ENCODE measurements at places on chromosomes 16 and 17.

- H3K27me3 ChIP-seq, result no peaks in the 10 kb centered on the region
- peaks cover 34% of the 10 kb centered on the region for H3K36me3 ChIP-seq
- no peaks in the 10 kb centered on the region for H3K4me1 ChIP-seq
- no peak overlapping the region for H3K4me3 ChIP-seq
These were observed 22.9 kb downstream of the UBN1 start for GRCh38 chr16:4870138-4870671.

DNA sequence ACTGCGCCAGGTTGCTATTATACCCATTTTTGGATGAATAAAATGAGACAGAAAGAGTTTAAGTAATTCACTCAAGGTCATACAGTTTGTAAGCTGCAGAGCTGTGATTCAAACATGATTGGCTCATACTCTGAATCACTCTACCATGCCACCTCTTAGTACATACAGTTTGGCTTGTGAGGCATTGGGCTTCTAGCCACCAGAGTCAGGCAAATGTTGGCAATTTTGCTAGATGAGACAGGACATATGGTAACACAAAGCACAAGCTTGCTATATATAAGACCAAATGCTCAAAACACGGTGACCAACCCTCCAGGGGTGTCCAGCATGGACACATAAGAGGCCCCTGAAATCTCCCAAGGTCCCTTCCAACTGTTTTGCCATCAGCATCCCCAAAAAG is 236.0 kb upstream of the IRX5 start:
- H3K4me1 ChIP-seq, result no peaks in the 10 kb centered on the region
- no peaks in the 10 kb centered on the region for H3K36me3 ChIP-seq
- no peak overlapping the region for H3K4me3 ChIP-seq
- H3K27me3 ChIP-seq, result no peaks in the 10 kb centered on the region
- no peak overlapping the region for H3K27ac ChIP-seq

DNA sequence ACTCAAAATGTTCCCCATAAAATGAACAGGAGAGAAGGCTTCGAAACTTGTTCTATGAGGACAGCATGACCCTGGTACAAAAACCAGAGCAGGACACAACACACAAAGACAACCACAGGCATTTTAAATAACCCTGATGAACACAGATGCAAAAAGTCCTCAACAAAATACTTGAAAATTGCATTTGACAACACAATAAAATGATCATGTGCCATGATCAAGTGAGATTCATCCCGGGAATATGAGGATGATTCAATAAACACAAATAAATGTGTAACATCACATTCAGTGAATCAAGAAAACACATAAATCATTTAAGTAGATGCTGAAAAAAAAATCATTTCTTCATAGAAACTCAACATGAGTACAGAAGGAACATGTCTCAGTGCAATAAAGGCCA is 208.4 kb upstream of the WSB1 start:
- no peaks in the 10 kb centered on the region for H3K36me3 ChIP-seq
- no peak for DNase-seq
- no peaks in the 10 kb centered on the region for H3K27me3 ChIP-seq
- no peak overlapping the region for H3K4me3 ChIP-seq
- no peak overlapping the region for H3K27ac ChIP-seq

- DNase-seq, result peak; percentile 27
- H3K27ac ChIP-seq, result peak overlapping the region; percentile 74
- no peaks in the 10 kb centered on the region for H3K27me3 ChIP-seq
- peak overlapping the region; percentile 81 for H3K4me3 ChIP-seq
These were observed 1.0 kb downstream of the GDE1 start for GRCh38 chr16:19520861-19521331.

DNA sequence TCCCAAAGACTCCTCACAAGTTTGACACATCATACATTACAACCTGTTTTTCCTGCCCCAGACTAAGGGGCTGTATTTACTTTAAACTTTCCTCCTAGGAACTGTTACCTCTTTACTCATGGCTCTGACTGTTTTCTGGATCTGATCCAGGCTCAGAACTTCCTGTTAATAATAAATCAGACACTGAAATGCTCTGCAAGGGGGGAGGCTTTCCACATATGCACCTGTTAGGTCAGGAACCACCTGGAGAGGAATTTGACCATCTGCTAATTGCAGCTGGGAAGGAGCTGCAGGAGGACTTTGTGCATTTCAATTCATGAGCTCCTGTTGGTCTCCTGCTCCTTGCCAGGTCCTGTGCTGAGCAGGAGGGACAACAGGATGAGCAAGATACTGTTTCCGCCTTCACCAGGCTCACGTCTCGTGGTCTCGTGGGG is 476.9 kb upstream of the CDH5 start:
- H3K36me3 ChIP-seq, result no peaks in the 10 kb centered on the region
- no peak overlapping the region for H3K27ac ChIP-seq
- no peaks in the 10 kb centered on the region for H3K27me3 ChIP-seq
- H3K4me1 ChIP-seq, result no peaks in the 10 kb centered on the region

- H3K4me3 ChIP-seq, result no peak overlapping the region
- no peaks in the 10 kb centered on the region for H3K4me1 ChIP-seq
- H3K27ac ChIP-seq, result no peak overlapping the region
- DNase-seq, result no peak
- H3K27me3 ChIP-seq, result no peaks in the 10 kb centered on the region
- no peaks in the 10 kb centered on the region for H3K36me3 ChIP-seq
These were observed 265.0 kb upstream of the FOXF1 start for GRCh38 chr16:86245351-86245750.

DNA sequence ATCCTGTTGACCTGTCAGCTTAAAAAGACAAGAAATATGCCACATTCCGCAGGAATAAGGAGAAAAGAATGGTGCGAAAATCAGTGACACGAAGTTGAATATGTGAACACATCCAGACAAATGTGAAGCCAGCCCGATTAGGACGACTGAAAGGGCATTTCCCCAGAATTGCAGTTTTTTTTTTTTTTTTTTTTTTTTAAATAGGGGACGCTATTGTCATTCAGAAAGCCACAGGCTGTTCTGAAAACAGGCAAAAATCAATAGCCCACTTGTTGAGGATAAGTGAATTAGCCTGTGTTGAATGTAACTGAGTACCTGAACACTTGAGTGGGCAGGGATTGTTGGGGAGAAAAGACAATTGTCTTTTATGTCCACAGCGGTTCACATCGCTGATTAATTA is 507.1 kb downstream of the WWOX start:
- H3K27ac ChIP-seq, result no peak overlapping the region
- no peaks in the 10 kb centered on the region for H3K27me3 ChIP-seq
- H3K4me3 ChIP-seq, result no peak overlapping the region
- no peaks in the 10 kb centered on the region for H3K4me1 ChIP-seq

DNA sequence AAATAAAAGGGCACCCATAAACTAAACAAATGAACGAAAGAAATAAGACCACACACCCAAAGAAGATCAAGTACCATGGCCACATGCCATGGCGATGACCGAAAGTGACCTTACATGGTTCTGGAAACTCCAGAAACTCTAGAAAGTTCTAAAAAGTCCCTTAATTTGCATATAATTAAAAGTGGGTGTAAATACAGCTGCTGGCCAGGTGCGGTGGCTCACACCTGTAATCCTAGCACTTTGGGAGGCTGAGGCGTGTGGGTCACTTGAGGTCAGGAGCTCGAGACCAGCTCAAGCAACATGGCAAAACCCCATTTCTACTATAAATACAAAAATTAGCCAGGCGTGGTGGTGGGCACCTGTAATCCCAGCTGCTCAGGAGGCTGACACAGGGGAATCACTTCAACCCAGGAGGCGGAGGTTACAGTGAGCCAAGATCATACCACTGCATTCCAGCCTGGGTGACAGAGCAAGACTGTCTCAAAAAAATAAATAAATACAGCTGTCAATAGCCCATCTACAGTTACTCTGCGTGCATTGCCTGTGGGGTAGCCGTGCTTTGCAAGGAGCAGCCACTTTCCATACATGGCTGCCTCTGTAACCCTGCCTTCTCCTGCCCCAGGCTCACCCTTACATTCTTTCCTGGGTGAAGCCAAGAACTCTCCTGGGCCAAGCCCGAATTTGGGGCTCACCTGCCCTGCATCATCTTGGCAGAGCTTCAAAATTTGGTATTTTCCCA is 7.2 kb upstream of the ZNF778 start:
- DNase-seq, result no peak
- H3K27me3 ChIP-seq, result peaks cover 2% of the 10 kb centered on the region
- H3K4me1 ChIP-seq, result 0 out of 2 replicates have a peak, but pooled peaks cover 2% of the 10 kb centered on the region
- H3K27ac ChIP-seq, result no peak overlapping the region
- no peak overlapping the region for H3K4me3 ChIP-seq
- no peaks in the 10 kb centered on the region for H3K36me3 ChIP-seq

DNA sequence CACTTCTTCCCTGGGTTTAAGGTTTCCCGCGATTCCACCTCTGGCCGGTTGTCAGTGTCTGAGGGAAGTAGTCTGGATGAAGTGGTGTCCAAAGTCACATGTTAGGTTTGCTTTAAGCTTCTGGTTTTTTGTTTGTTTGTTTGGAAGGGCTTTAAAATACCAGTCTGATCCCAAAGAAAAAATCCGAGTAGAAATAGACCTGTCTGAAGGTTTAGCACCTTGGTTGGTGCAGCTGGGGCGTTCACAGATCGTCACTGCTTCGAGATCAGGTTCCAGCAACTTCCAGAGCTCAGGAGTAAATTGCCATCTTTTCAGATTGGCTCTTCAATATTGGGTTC is 567 bp downstream of the TMEM97 start:
- H3K27ac ChIP-seq, result peak overlapping the region; percentile 73
- no peaks in the 10 kb centered on the region for H3K27me3 ChIP-seq
- DNase-seq, result no peak
- no peaks in the 10 kb centered on the region for H3K4me1 ChIP-seq
